ENCODE measurements at places on chromosomes 16 and 17. TPM values are rescaled to one million over a fixed set of nuclear protein-coding genes. Genes with fewer than 3 reads are reported as not detected.

Gene BIRC5
- 21.7 TPM for polyA plus RNA-seq

Gene G6PC1
- 0.05 TPM for polyA plus RNA-seq

Gene NAGS
- 4.3 TPM for polyA plus RNA-seq

Gene WSCD1
- polyA plus RNA-seq: 4.8 TPM

Gene DOC2B
- 3.6 TPM for polyA plus RNA-seq

Gene CAPN15
- 39.5 TPM for polyA plus RNA-seq

Gene EVPL
- polyA plus RNA-seq: 31.2 TPM

Gene SMIM5
- 2.0 TPM for polyA plus RNA-seq

Gene EPX
- polyA plus RNA-seq: 0.91 TPM

Gene SECTM1
- 1.6 TPM for polyA plus RNA-seq

Gene ZG16B
- polyA plus RNA-seq: 0.63 TPM

Gene NXPH3
- 1.8 TPM for polyA plus RNA-seq

Gene NPIPA7
- 14.4 TPM for polyA plus RNA-seq

Gene SKAP1
- polyA plus RNA-seq: 2.0 TPM

Gene MEOX1
- 0.42 TPM for polyA plus RNA-seq

Gene ADORA2B
- polyA plus RNA-seq: 2.2 TPM

Gene BAHCC1
- polyA plus RNA-seq: 27.2 TPM

Gene SLC35G6
- 0.39 TPM for polyA plus RNA-seq

Gene KREMEN2
- 0.19 TPM for polyA plus RNA-seq

Gene CCL8
- polyA plus RNA-seq: 0.38 TPM

Gene GHDC
- polyA plus RNA-seq: 21.7 TPM

Gene ABCA10
- polyA plus RNA-seq: 9.7 TPM

Gene TPSAB1
- not detected for polyA plus RNA-seq

Gene TOM1L1
- polyA plus RNA-seq: 63.9 TPM

Gene CCDC144A
- 1.7 TPM for polyA plus RNA-seq

Gene TLCD3B
- 0.66 TPM for polyA plus RNA-seq

Gene COG7
- 33.0 TPM for polyA plus RNA-seq

Gene PYDC1
- polyA plus RNA-seq: not detected

Gene DYNLRB2
- polyA plus RNA-seq: 5.5 TPM

Gene KCNJ12
- 6.0 TPM for polyA plus RNA-seq

Gene CDH15
- 0.37 TPM for polyA plus RNA-seq

Gene TBC1D3L
- polyA plus RNA-seq: 32.2 TPM

Gene CD300E
- 0.29 TPM for polyA plus RNA-seq

Gene CLDN7
- polyA plus RNA-seq: 34.9 TPM

Gene JPH3
- 0.91 TPM for polyA plus RNA-seq

Gene SSTR5
- polyA plus RNA-seq: not detected

Gene SLC13A2
- polyA plus RNA-seq: 0.42 TPM

Gene KRT20
- polyA plus RNA-seq: not detected

Gene KCNG4
- polyA plus RNA-seq: 0.10 TPM

Gene MFAP4
- polyA plus RNA-seq: 449 TPM

Gene CIITA
- polyA plus RNA-seq: 5.7 TPM

Gene KRTAP9-2
- polyA plus RNA-seq: not detected

Gene ATMIN
- polyA plus RNA-seq: 51.0 TPM

Gene STH
- not detected for polyA plus RNA-seq

Gene GABARAPL2
- polyA plus RNA-seq: 138 TPM

Gene MMP28
- polyA plus RNA-seq: 10.5 TPM
